ENCODE measurements at places on chromosomes 6 and 20.

- DNase-seq, result peak; percentile 81
Observed at GRCh38 chr20:17558154-17558940, 11.5 kb upstream of the DSTN start.

DNA sequence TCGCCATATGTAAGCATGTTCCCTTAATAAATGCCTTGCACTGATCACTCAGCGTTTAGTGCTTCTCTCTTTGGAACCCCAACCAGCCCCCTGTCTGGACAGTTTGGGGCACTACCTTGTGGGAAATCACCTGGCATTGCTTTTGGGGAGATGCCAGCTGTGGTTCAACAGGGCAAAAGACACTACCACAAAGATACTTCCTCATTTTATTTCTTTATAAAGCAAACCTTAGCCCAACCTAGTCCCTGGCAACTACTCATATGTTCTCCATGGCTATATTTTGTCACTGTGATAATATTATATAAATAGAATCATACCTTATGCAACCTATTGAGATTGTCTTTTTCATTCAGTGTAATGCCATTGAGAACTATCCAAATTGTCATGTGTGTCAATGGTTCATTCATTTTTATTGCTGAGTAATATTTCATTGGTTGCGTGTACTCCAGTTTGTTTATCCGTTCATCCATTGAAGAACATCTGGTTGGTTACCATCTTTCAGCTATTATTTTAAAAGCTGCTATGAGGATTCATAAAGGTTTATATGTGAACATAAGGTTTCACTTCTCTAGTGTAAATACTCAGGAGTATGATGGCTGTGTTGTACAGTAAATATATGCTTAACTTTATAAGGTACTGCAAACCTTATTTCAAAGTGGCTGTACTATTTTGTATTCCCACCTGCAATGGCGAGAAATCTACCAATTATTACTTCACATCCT, 114.8 kb downstream of the MOXD1 start:
- DNase-seq, result no peak

DNA sequence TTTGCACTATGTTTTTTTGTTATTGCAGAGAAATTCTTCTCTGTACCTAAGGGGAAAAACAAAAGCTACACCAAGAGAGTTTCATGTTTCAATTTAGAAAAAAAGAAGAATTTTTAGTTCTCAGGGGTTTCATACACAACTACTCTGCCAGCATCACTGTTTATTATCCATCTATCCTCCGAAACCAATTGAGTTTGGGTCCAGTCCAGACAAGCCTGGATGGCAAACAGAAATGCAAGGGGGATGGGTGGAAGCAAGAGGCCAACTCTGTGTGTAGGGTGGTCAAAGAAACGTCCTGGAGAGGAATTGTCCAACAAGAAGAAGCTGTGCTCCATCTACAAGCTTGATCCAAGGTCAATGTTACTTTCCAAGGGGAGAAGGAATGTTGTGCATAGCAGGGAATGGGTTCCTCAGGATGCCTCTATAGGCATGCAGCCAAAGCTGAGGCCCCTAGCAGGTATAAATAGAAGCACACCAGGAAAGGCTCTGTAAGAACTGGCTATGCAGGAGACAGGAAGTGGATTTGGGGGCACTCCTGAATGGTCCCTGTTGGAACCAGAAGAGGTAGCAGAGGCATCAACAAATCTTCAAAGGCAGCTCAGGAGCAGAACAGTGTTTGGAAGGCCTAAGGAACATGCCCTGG, 64.4 kb downstream of the FILIP1 start:
- DNase-seq, result no peak

DNA sequence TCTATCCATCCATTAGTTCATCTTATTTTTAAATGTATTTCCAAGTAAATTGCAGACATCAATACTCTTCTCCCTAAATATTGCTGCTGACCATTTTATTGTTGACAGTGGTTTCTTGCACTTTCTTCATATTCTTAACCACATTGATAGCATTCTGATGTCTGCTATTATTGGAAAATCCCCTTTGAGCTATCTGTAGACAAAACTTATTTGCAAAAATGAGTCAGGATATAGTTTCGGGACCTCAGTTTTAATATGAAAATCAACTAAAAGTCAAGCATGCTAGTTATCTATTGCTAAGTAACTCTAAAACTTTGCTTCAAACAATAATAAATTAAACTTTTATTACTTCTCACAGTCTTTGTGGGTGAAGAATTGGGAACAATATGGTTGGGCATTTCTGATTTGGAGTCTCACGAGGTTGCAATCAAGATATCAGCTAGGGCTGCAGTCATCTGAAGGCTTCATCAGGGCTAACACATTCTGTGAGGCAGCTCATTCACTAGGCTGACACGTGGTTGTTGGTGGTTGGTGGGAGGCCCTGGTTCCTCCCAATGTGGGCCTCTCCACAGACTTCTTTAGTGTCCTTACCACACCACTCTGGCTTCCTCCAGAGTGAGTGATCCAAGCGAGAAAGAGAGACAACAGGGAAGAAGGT, 32.7 kb downstream of the CD109 start:
- DNase-seq, result no peak

GRCh38 chr20:60467771-60468170, 509.5 kb downstream of the CDH26 start:
- DNase-seq, result no peak

DNA sequence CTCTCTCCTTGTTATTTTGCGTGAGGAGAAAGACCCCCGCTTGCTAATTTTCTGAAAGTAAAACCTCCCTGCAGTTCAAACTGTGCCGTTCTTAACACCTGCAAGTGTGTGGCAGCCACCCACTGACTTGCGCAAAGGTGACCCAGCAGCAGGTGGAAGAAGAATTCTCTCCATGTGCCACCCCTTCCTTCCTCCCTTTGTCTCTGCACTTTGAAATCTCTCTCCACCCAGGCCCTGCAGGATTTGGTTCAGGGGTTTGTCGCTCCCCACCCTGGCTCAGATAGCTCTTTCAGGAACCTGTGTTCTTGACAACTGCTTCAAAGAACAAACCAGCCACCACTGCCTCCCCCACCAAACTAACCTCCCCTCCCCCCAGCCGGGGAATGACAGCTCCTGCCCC, 41.4 kb downstream of the ZNF831 start:
- DNase-seq, result no peak

- no peak for DNase-seq
Observed at GRCh38 chr6:46788791-46789190, 4.4 kb upstream of the MEP1A start.

- DNase-seq, result no peak
Observed at GRCh38 chr6:17186925-17187324, 85.1 kb downstream of the STMND1 start.

GRCh38 chr6:4412488-4412887, 277.1 kb upstream of the ECI2 start:
- no peak for DNase-seq

DNA sequence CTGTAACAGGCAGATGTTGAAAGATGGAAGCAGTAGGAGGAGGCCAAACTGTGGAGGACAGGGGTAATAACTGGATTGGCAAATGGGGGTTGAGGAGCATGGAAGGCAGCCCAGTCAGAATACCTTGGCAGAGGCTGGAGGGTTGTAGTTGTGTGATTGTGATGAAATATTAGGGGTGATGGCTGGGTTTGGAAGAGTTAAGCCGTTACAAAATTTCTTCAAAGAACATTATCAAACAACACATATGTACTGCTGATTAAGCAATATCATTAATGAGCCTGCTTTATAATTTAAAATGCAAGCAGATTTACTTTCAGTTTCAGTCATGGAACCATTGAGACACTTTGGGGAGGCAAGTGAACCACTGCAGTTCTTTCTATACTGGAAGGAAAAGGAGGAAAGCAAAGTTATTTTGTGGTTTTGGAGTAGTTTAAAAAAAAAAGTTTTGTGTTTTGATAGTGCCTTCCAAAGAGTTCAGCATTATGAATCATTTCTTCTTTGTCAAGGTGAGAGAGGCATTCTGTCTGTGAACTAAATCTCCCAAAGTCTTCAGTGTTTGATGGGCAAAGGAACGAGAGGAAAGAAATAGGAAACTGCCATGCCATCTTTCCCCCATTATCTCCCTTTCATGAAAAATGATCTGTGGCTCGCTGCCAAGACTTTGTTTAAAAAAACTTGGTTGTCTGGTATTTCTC, 20.7 kb downstream of the FOXO3 start:
- DNase-seq, result no peak

GRCh38 chr6:76250666-76251065, 178.2 kb upstream of the IMPG1 start:
- DNase-seq, result no peak

GRCh38 chr6:151679941-151680340, 127.5 kb upstream of the ESR1 start:
- DNase-seq, result no peak

DNA sequence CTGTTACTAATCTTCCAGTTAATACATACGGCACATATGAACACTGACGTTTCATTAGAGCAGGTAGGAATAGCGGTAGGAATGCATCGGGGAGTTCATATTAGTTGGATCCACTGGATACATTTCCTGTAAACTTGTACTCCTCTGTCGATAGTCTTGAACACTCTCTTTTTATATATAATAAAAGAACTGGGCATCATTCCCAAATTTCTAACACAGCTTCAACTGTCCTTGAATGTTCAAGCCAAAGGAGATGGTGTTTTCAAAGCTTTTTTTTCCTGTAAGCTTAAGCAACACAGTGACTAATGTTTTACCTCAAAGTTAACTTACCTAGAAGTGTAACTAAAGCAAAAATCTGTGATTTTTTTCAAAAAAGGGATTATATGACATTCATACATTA, 195.3 kb downstream of the UTRN start:
- no peak for DNase-seq

GRCh38 chr6:40322336-40322735, 264.8 kb downstream of the LRFN2 start:
- DNase-seq, result no peak

GRCh38 chr6:163588220-163588919, 173.9 kb downstream of the QKI start:
- DNase-seq, result no peak

DNA sequence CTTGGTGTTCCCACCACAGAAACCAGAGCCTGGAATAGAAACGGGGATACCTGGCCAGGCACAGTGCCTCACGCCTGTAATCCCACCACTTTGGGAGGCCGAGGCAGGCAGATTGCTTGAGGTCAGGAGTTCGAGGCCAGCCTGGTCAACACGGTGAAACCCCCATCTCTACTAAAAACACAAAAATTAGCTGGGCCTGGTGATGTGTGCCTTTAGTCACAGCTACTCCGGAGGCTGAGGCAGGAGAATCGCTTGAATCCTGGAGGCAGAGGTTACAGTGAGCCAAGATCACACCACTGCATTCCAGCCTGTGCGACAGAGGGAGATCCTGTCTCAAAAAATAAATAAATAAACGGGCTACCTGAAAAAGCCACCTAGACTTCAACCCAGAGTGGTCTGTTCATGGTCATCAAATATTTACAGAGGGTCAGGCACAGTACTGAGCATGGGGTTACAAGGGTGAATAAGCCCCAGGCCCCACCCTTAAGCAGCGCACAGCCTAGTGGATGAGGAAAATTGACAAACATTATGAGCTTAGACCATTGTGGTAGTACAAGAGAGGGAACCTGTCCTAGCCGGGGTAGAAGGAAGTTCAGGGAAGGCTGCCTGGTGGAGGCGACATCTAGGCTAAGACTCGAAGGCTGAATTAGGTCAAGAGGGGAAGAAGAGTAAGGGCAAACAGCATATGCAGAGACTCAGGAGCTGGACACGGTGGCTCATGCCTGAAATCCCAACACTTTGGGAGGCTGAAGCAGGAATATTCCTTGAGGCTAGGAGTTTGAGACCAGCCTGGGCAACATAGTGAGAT, 7.2 kb upstream of the PCIF1 start:
- DNase-seq, result no peak

GRCh38 chr20:38372806-38373205, 26.5 kb downstream of the LBP start:
- DNase-seq, result no peak

DNA sequence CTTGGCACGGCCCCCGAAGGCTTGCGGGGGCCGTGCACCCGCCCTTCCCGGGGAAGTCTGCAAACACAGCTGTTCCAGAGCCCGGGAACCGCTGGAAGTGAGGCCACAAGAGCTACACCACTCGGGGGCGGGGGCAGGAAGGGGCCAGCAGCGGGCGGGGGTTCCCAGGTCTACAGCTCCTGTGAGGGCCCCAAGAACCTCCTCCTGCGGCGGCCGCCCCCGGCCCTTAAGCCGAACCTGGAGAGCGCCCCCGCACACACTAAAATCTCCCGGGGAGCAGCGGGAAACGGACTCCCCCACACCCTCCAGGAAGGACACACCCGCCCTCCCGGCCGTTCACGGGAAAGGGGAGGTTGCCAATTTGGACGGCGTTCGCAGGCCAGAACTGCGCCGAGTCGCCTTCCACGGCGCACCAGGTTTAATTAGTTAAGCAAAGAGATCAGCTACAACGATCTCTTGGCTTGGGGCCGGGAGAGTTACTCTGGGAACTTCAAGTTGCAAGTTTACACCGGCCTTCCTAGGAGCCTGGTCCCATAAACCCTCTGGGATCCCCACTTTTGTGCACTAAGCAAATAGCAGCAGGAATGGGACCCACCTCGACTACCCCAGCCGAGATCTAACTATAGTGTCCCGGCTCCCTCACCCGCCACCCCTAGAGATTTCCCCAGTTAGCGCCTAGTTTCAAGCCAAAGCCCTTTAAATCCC, 1.7 kb downstream of the JAG1 start:
- peak; percentile 88 for DNase-seq

DNA sequence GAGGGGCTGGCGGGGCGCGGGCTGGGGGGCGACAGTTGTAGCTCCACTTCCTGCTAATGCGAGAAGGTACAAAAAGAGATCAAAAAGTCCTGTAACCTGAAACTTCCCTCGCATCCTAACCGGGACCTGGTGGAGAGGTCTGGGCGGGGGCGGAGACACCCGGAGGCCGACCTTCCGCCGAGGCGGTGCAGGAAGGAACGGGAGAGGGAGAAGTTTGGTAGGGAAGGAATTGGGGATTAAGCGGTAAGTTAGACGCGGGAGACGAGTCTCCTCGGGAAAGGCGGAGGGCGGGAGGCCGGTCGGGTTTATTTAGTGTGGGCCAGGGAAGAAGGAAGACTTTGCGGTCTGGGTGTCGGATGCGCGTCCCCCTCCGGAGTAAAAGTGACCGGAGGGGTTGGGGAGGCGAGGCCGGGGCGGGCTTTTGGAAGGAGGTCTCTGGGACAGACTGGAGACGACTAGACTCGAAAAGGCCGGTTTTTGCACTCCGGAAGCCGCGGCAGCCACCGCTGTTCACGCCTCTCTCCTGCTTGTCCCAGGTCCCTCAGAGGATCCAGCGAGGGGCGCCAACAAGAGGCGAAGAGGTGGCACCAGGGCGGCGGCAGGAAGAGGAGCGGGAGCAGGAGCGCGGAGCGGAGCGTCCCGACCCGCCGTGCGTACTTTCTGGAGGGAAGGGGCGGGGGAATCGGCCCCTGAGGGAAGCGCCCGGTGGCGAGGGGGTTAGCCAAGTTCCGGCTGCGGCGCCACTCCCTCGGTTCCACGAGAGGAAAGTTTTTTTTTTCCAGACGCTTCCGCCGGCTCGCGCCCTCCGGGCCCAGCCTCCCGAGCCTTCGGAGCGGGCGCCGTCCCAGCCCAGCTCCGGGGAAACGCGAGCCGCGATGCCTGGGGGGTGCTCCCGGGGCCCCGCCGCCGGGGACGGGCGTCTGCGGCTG, 734 bp downstream of the TPBG start:
- DNase-seq, result peak; percentile 70
